ENCODE measurements at places on chromosomes 7 and 10. TPM values are rescaled to one million over a fixed set of nuclear protein-coding genes. Genes with fewer than 3 reads are reported as not detected.

DNA sequence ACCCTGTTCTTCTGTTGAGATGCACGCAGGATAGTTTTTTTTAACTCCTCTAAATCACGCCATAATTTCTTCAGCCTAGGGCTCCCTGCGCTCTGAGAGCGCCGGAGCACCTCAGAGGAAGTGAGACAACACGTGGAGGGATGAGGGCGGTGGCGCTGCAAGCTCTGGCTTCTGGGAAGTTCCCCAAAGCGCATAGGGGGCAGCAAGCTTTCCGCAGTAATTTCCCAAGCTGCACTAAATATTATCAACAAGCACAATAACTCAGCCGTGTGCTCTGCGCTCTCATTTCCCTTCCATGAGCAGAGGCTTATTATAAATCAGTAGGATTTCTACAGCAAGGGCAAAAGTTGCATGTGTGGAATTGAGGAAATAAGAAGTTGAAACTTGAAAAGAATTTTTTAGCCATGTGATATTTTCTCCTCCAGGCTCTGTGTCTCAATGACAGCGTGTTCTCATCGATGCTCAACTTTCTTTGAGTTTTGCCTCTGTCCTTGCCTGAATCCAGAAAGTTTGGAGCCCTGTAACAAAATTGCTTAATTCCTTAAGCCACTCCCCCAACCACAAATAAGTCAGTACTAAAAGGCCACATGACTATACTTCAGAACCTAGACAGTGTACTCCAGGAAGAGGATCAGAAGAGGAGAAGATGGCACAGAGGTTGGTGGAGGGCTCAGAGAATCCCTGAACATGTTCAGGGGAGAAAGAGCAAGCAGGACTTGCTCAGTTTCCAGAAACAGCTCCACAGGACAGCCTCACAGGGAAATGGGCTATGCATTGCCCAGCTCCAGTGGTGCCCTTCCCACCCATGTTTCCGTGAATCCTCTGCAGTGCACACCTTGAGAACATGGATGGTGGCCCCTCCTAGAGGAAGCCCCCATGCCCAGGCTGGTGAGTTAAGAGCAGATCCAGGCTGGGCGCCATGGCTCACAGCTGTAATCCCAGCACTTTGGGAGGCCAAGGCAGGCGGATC is 221.5 kb upstream of the GHITM start:
- no peaks in the 10 kb centered on the region for H3K36me3 ChIP-seq
- no peak overlapping the region for H3K4me3 ChIP-seq
- H3K27ac ChIP-seq: no peak overlapping the region
- peak; percentile 68 for DNase-seq
- H3K4me1 ChIP-seq: no peaks in the 10 kb centered on the region

DNA sequence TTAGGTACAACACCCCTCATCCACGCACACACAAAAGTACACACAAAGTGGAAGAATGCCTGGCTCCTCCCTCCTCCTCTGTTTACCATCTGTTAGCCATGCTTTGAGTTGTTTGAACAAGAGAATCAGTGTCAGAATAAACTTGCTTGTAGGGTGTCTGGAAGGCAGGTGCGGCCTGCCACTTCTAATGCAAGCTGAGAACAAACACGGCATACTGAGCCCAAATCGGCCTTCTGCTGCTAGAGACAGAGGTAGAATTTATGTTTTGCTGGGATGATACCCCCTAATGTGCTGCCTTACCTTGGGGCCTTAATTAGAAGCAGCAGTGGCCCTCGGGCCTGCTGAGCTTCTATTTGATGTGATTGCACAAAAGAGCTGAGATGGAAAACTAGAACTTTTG is 24.9 kb upstream of the FAM180A start:
- peak; percentile 32 for DNase-seq
- H3K27ac ChIP-seq: peak overlapping the region; percentile 83
- no peak overlapping the region for H3K4me3 ChIP-seq
- H3K4me1 ChIP-seq: peaks cover 23% of the 10 kb centered on the region
- H3K36me3 ChIP-seq: no peaks in the 10 kb centered on the region

DNA sequence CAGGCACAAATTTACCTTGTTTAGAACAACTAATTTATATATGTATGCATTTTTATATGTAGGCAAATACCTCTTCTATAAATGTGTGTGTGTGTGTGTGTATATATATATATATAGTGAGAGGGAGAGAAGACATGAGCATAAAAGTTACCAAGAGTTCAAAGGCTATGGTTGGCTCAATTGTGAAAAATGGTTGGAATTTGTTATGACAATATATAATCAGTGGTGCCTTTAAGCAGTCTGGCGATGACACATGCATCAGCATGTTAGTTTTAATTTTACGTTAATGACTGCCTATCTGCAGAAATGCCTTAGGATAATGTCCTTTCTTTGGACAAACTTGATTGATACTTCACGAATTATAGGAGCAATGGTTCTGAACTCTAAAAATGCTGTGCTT is 980.8 kb upstream of the LRRTM3 start:
- H3K27me3 ChIP-seq: no peaks in the 10 kb centered on the region
- H3K4me3 ChIP-seq: no peak overlapping the region
- no peak for DNase-seq

MOGAT3 gene
- total RNA-seq: 6.3 TPM
